ENCODE measurements at places on chromosomes 16 and 17.

DNA sequence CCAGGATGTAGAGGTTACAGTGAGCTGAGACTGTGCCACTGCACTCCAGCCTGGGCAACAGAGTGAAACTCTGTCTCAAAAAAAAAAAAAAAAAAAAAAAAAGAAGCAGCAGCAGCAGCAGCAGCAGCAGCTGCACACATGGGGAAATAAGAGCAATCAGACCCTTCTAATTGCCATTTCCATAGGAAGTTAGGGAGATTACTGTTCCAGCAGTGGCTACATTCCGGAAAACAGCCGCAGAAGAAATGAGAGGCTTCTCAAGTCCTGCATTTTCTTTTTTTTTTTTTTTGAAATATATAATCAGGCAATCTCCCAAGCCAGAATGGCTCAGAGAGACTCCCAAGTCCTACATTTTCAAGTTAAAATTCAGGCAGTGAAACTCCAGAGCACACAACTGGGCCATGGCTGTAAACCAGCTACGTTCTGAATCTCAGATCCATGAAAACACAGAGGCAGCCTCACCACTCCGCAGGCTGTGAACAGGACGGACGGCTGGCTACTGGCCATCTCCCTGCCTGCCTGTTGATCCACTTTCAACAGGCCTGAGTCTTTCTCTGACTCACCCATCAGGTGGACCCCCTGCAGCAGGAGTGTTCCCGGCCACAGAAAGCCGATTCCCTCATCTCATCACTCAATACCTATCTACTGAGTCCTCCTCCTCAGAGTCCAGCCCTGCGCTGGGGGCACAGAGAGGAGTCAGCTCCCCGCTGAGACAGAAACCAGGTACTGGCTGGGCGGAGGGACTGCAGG lies 15.0 kb downstream of the TRPV1 start:
- DNase-seq, result no peak

- DNase-seq, result no peak
These were observed 3.2 kb downstream of the NTN1 start for GRCh38 chr17:9024497-9024896.

DNA sequence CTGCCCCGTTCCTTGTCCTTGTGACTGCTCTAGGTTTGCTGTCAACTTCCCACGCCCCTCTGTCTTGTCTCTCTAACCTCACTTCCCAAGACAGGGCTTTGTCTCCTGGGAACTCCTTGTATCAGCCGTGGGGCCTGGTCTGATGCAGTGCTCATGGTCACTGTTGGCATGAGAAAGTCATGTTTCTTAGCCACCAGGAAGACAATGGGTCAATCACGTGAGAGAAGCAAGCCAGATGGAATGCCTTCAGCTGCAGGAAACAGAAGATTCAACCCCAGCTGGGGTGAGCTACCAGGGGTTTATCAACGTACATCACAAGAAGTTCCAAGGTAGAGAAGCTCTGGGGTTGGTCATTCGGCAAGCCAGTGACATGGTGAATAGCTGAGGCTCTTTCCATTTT lies 116.6 kb downstream of the IRF8 start:
- no peak for DNase-seq

DNA sequence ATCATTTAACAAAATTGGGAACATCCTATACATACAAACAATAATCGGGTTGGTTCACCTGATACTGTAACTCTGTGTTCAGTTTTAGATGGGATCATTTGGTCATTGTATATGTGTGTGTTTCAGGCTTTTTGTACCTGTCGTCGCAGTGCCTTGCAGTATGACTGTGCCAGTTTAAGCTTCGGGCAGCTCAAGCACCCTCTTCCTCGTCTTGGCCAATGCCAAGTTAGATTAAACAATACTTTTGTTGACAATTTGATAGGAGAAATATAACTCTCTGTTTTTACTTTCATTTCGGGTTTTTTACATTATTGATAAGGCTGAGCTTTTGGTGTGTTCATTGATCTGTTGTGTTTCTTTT lies 37.0 kb upstream of the ARHGAP17 start:
- no peak for DNase-seq

DNA sequence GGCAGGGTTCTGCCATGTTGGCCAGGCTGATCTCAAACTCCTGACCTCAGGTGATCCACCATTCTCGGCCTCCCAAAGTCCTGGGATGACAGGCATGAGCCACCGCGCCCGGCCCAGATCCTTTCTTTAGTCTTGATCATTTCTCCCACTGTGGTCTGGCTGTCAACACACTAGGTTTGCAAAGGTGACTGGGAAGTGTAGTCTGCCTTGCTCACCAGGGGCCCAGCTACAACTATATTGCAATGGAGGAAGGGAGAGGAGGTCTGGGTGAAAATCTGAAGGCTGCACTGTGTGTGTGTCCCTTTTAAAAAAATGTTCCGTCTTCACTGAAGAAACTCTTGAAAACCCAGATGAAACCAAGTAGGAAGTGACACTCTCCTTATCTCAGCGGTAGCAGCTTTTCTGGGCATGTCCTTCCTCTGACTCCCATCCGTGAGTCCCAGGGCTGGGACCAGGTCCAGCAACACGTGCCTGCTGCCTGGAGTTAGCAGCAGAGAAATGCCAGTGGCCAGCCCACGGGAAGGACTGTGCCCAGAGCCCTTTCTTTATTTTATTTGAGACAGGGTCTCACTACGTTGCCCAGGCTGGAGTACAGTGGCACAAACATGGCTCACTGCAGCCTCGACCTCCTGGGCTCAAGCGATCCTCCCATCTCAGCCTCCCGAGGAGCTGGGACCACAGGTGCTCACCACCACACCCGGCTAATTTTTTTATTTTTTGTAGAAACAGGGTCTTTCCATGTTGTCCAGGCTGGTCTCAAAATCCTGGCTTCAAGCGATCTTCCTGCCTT lies 17.8 kb upstream of the KIF19 start:
- no peak for DNase-seq

GRCh38 chr17:10842658-10843057 lies 4.8 kb upstream of the PIRT start:
- no peak for DNase-seq

DNA sequence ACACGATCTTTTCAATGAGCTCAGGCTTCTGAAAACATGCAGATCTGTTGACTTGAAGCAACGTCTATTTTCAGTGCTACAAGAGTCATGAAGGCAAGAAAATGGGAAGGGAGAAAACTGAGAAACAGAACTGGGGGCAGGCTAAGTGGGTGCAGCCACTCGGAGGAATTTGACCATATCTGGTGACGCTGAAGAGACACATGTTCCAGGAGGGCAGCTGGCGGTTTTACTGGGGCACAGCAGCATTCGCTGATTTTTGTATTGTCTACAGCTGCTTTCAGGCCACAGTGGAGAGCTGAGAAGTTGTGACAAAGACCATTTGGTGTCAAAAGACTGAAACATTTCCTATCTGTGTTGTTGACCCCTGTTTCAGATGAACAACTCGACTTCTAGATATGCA lies 103.0 kb upstream of the ELAC2 start:
- DNase-seq, result no peak

DNA sequence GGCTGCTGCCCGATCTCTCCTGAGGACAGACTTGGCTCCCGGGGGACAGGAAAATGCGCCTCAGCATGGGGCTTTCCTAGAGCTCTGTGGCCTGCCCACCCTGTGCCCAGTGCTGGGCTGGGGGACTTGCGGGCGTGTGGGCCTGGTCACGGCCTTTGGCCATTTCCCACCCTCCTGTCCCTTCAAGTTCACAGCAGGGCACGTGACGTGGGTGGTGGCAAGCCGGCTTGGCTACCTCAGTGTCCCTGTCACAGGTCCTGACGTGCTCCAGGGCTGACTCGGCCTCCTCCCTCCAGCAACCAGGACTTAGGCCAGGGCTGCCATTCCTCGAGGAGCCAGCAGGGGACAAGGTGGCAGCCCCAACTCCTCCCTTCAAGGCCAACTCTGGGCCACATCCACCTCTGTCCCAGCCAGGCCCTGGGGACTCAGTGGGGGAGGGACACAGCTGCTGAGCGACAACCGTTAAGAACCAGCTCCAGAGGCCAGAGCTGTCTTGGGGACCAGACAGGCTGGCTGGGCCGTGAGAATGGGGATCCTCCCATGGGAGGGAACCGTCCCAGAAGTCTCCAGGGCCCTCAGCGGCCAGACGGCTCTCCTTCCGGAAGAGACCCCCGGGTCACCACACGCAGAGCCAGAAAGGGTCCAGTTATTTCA lies 981 bp upstream of the UNC13D start:
- DNase-seq, result peak; percentile 34

DNA sequence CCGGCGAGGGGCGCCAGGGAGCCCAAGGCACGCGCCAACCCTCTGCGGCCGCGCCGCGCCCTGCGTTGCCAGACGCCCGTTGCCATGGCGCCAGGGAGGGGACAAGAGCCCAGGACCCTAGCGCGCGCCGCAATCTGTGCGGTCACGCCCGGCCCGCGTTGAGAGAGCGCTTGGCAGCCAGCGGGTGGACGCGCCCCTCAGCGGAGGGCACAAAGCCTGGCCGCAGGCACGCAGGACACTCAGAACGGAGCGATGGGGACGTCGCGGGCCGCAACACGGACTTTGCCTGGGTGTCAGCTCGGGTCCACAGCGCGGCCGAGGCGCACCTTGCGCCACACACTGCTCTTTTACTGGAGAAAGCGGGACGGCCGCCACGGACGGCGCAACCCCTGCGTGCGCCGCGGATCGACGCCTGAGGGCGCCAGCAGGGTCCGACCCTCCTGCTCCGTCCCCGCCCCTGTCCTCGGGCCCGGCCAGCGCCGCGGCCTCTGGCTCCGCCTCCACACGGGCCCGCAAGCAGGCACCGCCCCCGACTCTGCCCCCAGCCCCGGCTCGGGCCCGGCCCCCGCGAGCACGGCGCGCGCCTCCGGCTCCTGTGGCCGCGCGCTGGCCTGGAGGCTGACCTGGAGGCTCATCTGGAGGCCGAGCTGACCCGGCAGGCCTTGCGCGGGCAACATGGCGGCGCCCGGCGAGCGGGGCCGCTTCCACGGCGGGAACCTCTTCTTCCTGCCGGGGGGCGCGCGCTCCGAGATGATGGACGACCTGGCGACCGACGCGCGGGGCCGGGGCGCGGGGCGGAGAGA lies at the start of gene GFER:
TSS of gene GFER (plus strand) at position 650 of the 803 bp plus-strand sequence. CDS start at position 676, 26 bp downstream.
- peak; percentile 18 for DNase-seq

- no peak for DNase-seq
These were observed 14.7 kb downstream of the TNS4 start for GRCh38 chr17:40486522-40487370.

DNA sequence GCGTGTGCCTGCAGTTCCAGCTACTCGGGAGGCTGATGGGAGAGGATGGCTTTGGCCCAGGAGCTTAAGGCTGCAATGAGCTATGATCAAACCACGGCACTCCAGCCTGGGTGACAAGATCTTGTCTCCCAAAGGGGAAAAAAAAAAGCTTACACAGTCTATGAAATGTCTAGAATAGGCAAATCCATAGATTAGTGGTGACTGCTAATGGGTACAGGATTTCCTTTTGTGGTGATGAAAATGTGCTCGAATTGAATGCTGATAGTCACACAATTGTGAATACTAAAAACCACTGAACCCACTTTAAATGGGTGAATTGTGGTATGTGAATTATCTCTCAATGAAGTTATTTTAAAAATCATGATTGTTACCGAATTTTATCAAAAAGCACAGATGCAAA lies 14.9 kb downstream of the USP7 start:
- no peak for DNase-seq

GRCh38 chr16:56630134-56630533 lies 2.3 kb upstream of the MT1M start:
- no peak for DNase-seq

DNA sequence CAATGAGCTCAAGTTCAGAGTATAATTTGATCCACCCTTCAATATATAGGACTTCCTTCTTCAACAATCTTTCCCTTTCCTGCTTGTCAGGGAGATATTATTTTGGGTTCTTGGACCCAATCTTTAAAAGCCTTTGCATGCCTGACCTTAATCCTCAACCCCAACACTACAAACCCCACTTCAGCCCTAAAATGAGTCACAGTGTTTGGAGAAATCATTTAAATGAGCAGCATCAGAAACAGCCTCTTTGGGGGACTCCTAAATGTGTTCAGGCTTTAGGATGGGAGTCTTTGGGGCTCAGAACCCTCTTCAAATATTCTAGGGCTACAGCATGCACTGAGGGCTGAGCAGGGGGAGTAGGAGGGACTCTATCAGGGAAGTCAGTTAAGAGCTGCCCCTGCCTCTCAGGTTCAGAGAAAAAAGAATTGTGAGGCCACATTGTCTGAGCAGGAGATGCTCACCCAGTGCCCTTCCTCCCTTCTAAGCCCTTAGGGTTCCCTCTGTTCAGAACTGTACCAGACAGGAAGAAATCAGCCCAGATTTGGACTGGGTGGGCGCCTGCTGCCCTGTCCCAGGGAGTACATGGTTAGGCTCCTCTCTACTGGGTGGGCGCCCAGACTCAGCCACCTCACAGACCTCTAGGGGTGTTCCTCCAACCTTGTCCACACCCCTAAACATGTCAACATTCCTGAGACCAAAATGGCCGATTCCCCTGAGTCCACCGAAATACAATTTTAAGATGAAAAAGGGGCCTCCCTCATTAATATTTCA lies 5.0 kb downstream of the NEUROD2 start:
- DNase-seq, result no peak

GRCh38 chr16:82432261-82432660 lies 194.5 kb upstream of the CDH13 start:
- no peak for DNase-seq

DNA sequence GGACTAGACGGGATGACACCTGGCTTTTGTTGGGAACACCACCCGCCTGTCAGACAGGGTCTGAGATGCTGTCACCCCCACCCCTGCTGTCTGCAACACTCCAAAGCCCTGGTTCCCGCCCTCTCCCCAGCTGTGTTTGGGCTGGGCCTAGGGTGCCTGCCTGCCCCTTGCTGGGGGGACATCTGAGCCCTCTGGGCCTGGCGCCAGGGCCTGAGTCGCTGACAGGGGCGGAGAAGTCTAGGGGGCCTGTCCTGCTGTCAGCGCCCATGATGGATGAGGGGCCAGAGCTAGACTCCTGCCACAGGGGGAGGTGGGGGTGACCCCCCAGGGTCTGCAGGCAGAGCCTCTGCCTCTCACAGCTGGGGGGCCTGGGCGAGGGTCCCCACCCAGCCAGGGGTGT lies 7.6 kb upstream of the PKMYT1 start:
- no peak for DNase-seq

Measured in effector CD8-positive, alpha-beta T cell (primary cell).